PC-9 (cell line): ENCODE measurements at places on chromosomes 7 and 10.
A peak's percentile ranks its signal among the peaks of the same experiment; 100 is the strongest.

- DNase-seq: no peak
Measured at GRCh38 chr7:105811189-105811847, 65.1 kb downstream of the ATXN7L1 start.

- no peak for DNase-seq
Measured at GRCh38 chr7:22255834-22256233, 101.1 kb downstream of the RAPGEF5 start.

- no peak for DNase-seq
Measured at GRCh38 chr7:151927011-151927410, 29.2 kb upstream of the GALNTL5 start.

DNA sequence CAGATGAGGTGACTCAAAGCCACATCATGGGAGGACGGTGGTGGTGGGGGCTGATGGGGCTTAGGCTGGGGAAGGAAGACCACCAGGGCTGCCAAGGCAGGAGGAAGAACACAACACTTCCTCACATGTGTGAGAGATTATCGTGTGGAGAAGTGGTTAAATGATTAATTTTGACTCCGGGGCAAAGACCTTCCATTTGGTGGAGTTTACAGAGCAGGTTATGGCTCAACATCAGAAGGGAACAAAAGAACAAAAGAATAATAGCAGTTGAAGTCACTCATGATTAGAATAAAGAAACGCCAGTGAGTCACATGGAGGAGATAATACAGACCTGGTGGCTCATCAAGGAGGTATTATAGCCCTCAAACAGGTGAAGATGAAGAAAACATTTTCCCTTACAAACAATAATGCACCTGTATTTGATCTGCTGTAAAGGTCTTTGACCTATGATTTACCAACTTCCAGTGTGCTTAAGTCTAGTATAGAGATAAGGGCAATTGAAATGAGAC is 170.1 kb downstream of the PKD1L1 start:
- DNase-seq: peak; percentile 73

DNA sequence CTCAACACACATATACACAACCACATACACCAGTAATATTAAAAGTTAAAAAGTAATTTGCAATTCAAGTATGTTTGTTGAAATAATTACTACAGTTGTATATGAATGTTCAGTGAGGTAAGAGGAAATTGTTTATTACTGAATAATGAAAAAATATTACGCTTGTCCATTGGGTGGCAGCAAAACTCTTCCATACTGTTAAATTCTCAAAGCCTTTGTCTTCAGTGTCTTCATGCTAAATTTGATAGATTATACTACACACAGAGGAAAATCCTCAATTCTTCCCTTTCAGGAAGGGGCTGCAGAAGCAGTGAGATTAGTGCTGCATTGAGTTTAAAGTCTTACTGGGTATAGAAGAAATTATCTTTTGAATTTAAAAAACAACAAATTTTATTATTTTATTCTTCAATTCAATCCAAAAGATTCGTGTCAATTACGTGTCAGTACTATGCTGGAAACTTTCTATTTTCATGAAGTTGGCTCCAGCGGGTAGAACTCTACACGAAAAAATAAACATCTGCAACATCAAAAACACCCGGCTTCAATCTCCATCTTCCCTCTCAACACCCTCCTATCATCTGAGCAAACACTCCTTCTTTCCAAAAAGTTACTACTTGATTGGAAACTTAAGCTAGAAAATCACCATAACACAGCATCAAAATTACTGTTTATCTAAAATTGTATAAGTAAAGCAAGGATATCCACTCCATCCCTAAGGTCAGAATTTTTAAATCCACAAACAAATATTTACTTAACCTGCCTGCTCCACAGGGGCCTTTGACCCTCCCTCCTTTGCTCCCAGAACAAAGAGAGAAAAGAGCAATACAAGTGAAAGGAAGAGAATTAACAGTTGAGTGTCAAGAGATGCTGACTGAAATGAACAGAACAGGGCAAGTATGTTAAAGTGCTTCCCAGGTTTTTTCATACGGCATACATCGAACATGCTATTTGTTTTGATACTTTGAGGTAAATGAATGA is 37.0 kb upstream of the TES start:
- DNase-seq: peak; percentile 26

GRCh38 chr10:10164848-10165247 is 852.8 kb upstream of the CELF2 start:
- no peak for DNase-seq

GRCh38 chr10:87093632-87094372 is 841 bp downstream of the GLUD1 start:
- peak; percentile 34 for DNase-seq

- DNase-seq: no peak
Measured at GRCh38 chr10:119313644-119314043, 106.3 kb downstream of the GRK5 start.

- no peak for DNase-seq
Measured at GRCh38 chr10:78620985-78621799, 447.6 kb upstream of the ZMIZ1 start.
